ENCODE measurements at places on chromosomes 3 and 15. TPM values are rescaled to one million over a fixed set of nuclear protein-coding genes. Genes with fewer than 3 reads are reported as not detected.

DNA sequence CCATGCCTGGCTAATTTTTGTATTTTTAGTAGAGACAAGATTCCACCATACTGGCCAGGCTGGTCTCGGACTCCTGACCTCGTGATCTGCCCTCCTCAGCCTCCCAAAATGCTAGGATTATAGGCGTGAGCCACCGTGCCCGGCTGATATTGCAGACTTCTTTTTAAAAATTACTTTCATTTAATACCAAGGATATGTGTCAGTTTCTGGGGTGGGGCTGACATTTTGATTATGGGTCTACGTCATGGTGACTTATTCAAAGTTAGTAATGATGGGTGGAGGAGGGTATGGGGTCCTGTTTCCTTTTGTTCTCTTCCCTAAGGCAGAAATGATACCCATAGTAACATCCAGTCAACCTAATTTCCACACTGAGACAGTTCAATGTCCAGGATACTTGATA, 34.7 kb downstream of the GBE1 start:
- DNase-seq, result no peak

SPINK8 gene
- polyA plus RNA-seq, result not detected

- DNase-seq, result no peak
Observed at GRCh38 chr3:189842681-189843602, 211.8 kb downstream of the TP63 start.

GABRR3 gene
- polyA plus RNA-seq, result 0.06 TPM

DNAJC19 gene
- polyA plus RNA-seq, result 70.7 TPM

MYO5C gene
- 31.9 TPM for polyA plus RNA-seq
